Renal cortex interstitium (tissue), 15 donors: ENCODE measurements at places on chromosomes 1 and 21.
A peak's percentile ranks its signal among the peaks of the same experiment; 100 is the strongest.

GRCh38 chr1:55575571-55576279 is 360.6 kb upstream of the USP24 start:
- DNase-seq = no peak

DNA sequence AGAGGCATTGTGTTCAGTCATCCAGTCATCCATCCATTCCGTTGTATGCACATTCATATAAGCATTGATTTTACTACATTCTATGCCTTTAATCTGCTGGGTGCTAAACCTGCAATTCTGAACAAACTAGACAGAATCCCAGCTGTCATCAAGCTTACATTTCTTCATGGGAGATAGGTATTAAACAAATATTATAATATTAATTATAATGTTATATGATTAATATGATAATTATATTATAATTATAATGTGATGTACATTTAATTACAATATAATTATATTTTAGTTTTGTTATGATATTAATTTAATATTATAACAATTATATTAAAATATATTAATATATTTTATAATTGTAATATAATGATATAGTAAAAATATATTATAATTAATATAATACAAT is 112.4 kb downstream of the BRINP3 start:
- DNase-seq = no peak

- no peak for DNase-seq
Observed at GRCh38 chr1:12717301-12717838, 1.5 kb downstream of the AADACL3 start.

GRCh38 chr1:25872713-25873112 is 2.8 kb downstream of the PAQR7 start:
- no peak for DNase-seq

DNA sequence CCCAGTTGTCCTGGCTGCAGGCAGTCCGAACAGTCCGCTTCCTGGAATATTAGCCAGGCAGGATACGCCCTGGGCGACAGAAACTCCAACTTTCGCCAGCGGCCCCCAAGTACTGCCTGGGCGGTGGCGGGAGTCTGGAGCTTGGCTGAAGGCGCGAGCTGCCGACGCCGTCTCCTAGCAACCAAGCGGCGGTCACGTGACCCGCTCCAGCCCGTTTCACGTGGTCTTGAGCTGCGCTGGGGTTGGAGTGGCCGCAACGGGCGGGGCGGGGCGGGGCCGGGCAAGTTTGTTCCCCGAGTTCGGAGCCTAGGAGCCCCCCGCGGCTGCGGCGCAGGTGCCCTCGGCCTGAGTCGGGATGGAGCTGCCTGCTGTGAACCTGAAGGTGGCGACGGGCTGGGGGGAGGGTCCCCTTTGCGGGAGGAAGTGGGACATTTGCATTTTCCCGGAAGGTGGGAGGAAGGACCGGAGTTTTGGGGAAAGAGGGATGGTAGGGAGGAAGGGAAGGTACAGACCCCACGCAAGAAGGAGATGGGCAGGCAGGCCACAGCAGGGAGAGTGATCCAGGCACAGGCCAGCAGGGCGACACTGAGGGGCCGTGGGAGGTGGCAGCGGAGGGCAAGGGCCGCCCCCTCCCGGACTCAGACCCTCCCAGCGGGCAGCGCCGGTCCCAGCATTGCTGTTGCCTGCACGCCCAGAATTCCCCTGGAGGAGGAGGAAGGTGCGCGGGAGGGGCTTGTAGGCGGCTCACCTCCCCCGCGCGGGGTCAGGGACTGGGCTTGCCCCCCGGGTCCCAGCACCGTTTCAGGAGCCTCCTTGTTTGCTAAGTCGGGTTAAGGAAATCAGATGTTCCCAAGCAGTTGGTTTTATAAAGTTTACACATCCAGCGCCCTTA is at the start of gene AGTRAP:
AGTRAP (plus strand) TSS at position 283 of the 892 bp plus-strand sequence; CDS start at position 356, 73 bp downstream.
- peak; percentile 92 for DNase-seq

GRCh38 chr1:211476200-211476849 is 15.6 kb downstream of the RD3 start:
- peak; percentile 51 for DNase-seq

DNA sequence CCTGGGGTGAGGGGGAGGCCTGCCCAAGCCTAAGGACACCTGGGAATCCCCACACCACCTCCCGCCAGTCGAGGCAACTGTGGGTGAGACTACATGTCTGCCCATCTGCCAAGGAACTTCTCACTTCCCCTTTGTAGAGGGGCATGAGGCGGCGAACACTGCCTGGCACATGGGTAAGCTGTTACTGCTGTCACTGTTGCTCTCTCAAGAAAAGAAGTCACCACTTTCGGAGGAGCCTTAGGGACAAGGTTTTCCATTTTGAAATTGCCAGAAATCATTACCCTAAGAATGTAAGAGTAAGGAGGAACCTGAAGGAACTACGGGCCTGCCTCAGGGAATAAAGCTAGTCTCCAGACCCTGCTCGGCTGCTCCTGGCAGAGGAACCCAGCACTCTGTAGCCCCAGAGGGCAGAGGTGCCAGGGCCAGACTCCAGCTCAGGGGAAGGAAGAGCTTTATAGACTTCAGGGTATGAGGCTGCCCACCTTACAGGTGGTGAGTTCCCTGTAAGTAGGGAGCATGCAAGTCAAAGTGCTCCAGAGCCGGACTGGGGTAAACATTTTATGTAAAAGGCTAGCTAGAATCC is 23.3 kb downstream of the SLC2A1 start:
- no peak for DNase-seq

DNA sequence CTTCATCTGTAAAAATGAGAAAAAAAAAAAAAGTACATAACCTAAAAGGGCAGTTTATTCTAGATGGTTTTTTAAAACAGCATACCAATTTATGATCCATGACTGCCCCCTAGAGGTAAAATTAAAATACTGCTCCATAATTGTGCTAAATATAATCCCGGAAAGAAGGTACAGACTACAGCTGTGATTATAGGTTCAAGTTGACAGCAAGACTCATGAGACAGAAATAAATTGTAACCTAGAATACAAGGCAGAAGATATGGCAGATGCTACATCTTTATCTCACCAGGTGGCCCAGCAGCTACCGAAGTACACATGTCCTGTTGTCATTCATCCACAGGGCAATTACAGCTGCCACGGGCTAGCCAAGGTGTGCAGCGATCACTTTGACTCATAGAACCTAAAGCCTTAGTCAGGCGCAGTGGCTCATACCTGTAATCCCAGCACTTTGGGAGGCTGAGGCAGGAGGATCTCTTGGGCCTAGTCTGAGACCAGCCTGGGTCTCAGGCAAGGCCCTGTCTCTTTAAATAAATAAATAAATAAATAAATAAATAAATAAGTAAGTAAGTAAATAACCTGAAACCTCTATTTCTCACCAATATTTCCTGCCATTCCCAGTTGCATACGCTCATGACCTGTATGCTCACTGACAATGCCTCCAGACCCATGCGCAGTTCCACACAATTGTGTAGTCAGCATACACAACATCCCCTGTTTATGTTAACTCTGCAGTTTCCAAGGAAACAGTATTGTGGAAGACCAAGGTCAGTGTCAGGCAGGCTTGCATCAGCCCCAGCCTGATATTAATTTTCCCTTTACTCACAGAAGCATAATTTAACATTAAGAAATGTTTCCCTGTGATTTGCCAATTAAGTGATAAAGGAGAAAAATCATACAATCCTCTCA is 18.3 kb upstream of the PPIE start:
- peak; percentile 59 for DNase-seq

- DNase-seq = no peak
Observed at GRCh38 chr1:165371588-165372225, 15.2 kb upstream of the LMX1A start.
